Sciatic nerve (tissue), 2 donors: ENCODE measurements at places on chromosomes 7 and 10. TPM values are rescaled to one million over a fixed set of nuclear protein-coding genes. Genes with fewer than 3 reads are reported as not detected.

The CDHR1 gene
- total RNA-seq = 2.0 TPM

The HOGA1 gene
- total RNA-seq = 4.1 TPM

The PRLHR gene
- total RNA-seq = not detected

The ANKRD61 gene
- total RNA-seq = 0.27 TPM

The CLCN1 gene
- total RNA-seq = not detected

The GIMAP1 gene
- total RNA-seq = 8.5 TPM

The OPALIN gene
- not detected for total RNA-seq

The CHST3 gene
- total RNA-seq = 36.5 TPM

The ITGB8 gene
- 207 TPM for total RNA-seq

The CDH23 gene
- total RNA-seq = 20.1 TPM

The DYDC2 gene
- not detected for total RNA-seq

The PLAU gene
- 15.6 TPM for total RNA-seq

The GRID1 gene
- total RNA-seq = 15.4 TPM

The KCND2 gene
- total RNA-seq = 0.40 TPM

The TBX20 gene
- not detected for total RNA-seq

The CYP2C8 gene
- 0.49 TPM for total RNA-seq

GRCh38 chr10:132549371-132549770 lies 11.8 kb downstream of the INPP5A start:
- peak; percentile 51 for DNase-seq

GRCh38 chr7:36863901-36864701 lies 139.8 kb upstream of the AOAH start:
- DNase-seq = no peak

DNA sequence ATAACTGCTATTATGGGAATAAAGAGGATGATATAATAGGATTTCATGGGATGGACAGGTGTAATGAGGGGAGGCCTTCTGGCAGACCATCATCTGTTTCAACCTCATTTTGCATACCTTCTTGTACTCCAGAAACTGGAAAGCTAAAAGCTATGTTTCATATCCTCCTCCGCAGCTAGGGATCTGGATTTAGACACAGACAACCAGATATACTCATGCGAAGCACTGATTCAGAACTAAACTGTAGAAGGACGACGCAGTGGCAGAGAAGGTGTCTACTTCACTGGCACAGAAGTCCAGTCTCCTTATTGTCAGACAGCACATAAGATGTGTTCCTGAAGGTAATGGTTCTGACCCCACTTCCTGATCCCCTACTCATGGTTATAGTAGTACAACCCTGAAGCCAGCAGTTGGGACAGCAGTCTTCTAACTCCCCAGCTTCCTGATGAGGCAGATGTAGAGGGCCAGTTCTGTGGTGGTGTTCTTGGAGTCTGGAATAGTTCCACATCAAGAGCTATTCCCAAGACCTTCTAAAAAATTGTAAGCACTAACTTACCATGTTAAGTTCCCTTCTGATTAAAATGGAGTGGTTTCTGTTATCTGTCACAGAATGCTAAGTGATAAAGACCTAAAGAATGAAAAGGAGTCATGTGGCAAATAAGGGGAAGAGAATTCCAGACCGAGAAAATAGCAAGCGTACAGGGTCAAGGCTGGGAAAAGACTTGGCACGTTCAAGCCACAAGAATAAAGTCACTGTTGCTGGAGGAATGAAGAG lies 550.3 kb downstream of the GRM8 start:
- DNase-seq = no peak

DNA sequence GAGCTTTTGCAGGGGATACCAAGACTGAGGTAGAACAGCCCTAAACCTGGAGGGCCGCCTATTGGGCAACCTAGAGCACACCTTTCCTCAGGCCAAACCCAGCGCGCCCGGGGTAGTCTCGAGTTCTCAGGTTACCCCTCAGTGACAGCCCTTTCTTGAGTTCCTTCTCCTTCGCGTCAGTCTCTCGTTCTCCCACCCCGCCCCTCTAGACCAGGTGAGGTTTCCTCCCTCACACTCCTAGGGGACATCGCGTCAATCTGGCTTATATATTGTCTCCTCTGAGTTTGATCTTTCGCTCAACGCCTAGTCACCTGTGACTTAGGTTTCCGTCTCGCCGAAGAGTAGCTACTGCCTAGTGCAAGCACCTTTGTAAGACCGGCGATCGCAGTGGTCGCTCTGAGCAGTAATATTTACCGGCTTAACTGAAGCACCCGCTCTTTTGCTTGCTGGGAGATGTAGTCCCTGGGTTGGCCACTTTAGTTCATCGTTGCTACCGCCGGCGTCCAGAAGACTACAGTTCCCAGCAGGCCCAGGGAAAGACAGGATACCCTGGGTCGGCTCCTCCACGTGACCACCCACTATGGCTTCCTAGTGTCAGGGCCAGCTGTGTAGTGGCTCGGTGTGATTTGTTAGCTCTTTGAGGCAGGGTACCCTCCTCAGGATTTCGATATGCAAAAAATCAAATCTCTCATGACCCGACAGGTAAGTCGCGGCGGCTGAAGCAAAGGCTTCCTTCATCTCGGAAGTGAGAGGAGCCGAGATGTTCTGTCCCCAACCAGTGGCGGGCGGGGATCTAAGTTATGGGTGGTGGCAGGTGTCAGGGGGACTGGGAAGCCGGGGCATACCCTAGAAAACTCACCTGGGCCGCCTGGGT lies at the start of gene VPS50:
Gene VPS50, plus strand, starts transcription at position 568 of the 874 bp plus-strand sequence. Its CDS starts 102 bp downstream, at position 670.
- peak; percentile 95 for DNase-seq

GRCh38 chr7:16774294-16774693 lies 20.7 kb downstream of the TSPAN13 start:
- DNase-seq = no peak

GRCh38 chr7:123714296-123715080 lies 34.3 kb downstream of the WASL start:
- no peak for DNase-seq

DNA sequence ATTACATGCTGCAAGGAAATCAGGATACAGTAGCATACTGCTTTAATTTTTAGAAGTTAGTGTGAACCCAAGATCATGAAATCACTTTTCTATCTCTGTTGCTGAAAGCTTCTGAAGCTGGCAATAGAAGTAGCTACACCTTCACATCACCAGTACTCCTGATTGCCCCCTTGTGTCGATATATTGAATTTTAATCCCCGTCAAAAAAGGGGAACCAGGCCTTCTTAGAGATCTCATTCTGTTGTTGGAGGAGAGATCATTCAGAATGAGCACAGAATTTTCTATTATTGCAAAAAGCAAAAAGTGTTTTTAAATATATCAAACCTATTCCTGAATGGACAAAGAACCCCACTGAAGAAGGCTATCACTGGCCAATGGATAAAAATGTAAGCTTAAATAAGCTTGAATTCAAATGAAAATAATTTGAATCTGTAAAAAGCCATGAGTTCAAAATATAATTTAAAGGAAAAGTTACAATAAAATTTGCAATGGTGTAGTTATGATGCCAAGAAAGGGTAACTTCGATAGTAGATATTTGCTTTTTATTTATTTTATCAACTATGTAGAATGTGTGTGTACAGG lies 39.7 kb upstream of the TEX47 start:
- no peak for DNase-seq

DNA sequence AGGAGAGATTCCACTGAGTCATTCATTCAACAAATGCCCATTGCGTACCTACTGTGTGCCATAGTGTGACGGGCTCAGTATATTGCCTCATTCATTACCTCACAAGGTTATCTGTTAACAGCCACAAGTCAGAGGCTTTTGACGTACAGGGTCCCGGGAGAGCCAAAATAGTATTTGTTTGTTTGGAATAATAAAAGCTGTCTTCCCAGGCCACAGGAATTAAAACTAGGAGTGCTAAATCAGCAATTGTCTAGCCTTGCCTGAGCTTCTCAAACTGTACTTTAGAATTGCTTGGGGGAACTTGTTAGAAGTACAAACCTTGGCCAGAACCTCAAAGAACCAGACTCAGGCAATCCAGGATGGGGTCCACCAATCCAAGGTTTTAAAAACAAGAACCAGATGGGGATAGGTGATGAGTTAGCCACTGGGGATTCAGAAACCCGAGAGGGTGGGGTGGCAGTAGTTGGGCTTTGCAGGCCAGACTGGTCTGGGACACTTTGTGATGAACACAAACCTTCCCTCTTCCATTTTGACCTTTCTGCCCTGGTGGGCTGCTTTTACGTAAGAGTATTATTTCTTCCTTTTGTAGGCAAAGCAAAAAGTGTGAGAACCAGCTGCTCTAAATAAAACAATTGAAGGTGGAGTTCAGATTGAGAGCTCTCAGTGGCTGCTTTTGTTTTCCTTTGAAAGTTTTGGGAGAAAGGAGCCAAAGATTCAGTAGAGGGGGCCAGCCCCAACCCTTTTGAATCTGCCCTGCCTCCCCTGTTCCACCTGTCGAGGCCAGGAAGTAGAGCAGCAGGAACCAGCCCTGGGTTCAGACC lies 113.0 kb upstream of the ANLN start:
- DNase-seq = no peak

DNA sequence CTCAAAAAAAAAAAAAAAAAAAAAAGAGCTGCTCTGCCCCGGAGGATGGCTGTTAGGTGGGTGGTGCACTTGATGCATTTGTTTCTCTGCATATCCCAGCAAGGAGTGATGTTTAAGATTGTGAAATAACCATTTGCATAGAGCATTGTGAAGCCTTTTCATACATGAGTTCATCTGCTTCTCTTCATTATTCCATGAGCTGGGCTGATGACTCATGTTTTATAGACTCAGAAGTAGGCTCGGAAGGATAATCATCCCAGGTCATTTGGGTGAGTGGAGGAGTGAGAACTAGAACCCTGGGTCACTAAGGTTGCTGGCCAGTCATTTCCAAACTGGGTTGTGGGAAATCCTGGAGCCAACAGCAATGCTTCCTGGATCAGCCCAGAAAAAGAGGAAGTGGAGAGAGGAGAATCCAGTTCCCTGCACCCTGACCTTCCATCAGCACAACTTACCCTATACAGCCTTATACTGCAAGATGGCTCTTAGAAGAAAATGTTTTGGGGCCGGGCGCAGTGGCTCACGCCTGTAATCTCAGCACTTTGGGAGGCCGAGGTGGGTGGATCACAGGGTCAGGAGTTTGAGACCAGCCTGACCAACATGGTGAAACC lies 45.3 kb downstream of the TACC2 start:
- DNase-seq = no peak

GRCh38 chr10:93061594-93062513 lies 1.3 kb downstream of the CYP26C1 start:
- no peak for DNase-seq

GRCh38 chr7:79096361-79096805 lies 357.1 kb downstream of the MAGI2 start:
- DNase-seq = no peak

GRCh38 chr10:22268503-22268902 lies 47.7 kb upstream of the COMMD3 start:
- no peak for DNase-seq

DNA sequence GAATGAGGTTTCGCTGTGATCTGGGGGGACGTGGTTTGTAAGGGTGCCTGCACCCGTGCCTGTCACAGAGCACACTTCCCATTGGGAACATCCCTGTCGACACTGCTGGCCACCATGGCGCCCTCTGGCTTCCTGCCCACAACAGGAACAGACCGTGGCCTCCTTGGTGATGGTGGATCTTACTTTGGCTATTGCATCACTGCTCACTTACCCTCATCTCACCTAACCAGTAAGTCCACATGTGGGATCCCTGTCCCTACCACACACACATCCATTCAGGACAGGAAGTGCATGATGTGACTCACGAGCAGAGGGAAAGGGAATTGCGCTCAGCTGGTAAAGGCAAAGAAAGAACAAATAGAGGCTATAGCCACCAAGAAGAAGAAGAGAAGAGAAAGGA lies 26.2 kb upstream of the SEC61G start:
- no peak for DNase-seq

- DNase-seq = no peak
Observed at GRCh38 chr10:119917777-119918176, 25.2 kb downstream of the SEC23IP start.

DNA sequence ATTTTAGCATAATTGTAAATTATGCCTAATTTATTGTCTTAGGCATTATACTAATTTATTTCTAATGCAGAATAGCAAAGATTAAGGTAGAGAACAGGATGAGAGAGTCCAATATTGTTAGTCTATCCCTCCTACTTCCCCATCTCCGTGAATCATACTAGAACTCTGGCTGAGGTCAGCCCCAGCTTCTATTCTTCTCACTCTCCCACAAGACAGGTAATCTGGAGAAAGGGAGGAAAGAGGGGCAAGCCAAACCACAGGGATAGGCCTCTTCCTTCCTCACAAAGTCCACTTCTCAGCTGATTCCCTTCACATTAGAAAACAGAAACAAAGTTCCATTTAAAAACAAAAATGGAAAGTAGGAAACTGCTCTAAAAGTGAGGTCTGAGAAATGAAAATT lies 117.5 kb upstream of the LAMB4 start:
- no peak for DNase-seq

DNA sequence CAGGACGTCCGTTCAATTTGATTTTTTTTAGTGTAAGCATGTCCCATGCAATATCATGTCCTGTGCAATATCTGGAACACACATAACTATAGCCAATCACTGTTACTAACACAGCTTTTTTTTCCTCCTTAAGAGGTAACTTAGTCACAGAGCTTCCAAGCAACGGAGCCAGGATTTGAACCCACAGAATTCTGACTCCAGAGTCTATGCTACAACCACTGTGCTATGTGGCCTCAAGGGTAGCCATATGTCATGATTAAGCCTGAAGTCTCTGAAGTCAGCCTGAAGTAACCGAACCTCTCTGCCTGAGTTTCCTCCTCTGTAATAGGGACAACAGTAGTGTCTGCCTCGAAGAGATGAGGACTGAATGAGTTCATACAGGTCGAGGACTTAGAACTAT lies 42.2 kb upstream of the TCF7L2 start:
- DNase-seq = no peak

- DNase-seq = no peak
Observed at GRCh38 chr7:102147008-102147407, 139.7 kb upstream of the SH2B2 start.

DNA sequence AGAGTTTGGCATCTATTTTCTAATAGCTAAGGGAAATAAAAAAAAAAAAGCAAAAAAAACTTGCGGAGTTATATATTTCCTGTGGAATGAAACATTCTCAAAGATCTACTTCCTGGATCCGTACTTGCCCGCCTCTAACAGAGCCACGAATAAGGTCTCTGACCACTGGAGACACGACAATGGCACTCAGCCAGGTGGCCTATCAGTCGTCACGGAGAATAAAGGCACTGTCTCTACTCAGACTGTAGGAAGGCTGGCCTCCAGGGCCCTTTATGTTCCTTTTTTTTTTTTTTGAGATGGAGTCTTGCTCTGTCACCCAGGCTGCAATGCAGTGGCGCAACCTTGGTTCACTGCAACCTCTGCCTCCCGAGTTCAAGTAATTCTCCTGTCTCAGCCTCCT lies 58.7 kb downstream of the RGS10 start:
- no peak for DNase-seq

DNA sequence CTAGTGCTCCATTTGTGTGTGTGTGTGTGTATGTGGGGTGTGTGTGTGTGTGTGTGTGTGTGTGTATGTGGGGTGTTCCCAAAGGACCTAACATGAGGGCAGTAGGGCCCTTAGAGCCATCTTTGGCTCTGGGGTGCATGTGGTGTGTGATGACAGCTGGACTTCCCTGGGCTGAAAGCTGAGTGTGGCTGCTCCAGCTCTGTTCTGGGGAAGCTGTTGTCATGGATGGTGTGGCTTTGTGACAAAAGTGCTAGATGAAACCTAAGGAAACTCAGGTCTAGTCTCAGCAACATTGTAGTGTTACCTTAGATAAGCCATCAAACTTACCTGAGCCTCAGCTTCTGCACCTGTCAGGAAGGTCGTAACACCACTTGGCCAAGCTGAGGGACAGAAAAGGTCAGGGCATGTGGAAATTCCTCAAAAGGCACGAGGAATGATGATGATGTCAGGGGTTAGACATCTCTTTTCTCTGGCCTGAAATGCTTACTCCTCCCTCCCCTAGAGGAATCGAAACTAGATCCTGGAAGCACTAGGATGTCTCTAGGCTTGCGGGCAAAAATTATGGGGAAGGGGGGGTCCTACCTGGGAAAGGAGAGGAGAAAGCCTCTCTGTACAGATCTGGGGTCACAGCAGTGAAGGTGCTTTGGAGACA lies 115.4 kb downstream of the RPS24 start:
- DNase-seq = no peak
